ENCODE measurements at places on chromosomes 7 and 10. TPM values are rescaled to one million over a fixed set of nuclear protein-coding genes. Genes with fewer than 3 reads are reported as not detected.

Gene CRYGN
- 1.5 TPM for polyA plus RNA-seq

Gene TRIM73
- 0.96 TPM for polyA plus RNA-seq

Gene PTN
- 39.4 TPM for polyA plus RNA-seq

Gene SSC4D
- polyA plus RNA-seq: 9.7 TPM

Gene INMT
- polyA plus RNA-seq: 0.38 TPM

Gene OR13A1
- polyA plus RNA-seq: 0.21 TPM

Gene THNSL1
- 2.6 TPM for polyA plus RNA-seq

Gene H2BK1
- polyA plus RNA-seq: not detected

Gene STEAP2
- polyA plus RNA-seq: 13.1 TPM

Gene MBLAC1
- polyA plus RNA-seq: 2.4 TPM

Gene SYT15B
- 0.08 TPM for polyA plus RNA-seq

Gene ITGA8
- polyA plus RNA-seq: not detected

Gene TMEM229A
- 0.94 TPM for polyA plus RNA-seq

DNA sequence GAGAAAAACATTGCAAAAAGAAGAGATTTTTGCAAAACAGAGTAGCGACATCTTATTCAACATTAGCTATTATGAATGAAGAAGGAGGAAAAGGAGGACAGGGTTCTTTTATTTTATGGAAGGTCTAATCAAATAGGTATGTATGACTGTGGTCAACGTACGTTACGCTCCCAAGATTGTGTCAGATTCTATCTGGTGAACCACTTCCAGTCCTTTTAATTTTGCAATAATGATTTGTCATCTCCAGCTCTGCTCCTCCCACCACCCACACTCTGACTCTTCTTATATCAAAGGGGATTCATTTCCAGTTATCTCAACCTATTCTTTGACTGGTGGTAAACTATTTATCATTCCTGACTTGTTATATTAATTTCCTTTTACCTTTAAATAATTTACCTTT lies 259.9 kb downstream of the CACNA2D1 start:
- H3K4me3 ChIP-seq: no peak overlapping the region
- no peaks in the 10 kb centered on the region for H3K36me3 ChIP-seq
- H3K4me1 ChIP-seq: peaks cover 17% of the 10 kb centered on the region
- no peak overlapping the region for H3K27ac ChIP-seq
- H3K27me3 ChIP-seq: no peaks in the 10 kb centered on the region

DNA sequence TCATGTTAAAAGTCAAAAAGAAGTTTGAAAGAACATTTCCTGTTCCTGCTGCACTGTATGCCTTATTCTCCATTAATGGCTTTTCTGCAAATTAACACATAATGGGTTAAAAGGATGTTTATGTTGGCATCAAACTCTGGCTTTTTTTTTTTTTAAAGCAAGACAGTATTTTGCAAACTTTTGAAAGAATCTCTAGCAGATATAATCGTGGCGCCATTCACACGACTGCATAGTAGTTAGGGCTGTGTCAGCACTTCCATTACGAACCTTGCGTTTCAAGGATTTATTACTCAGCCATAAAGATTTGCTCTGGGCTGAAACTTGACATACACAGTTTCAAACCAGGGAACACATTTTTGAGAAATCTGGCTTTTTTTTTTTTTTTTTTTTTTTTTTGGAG lies 207.8 kb downstream of the DYNC1I1 start:
- H3K4me3 ChIP-seq: no peak overlapping the region
- no peak overlapping the region for H3K27ac ChIP-seq
- no peaks in the 10 kb centered on the region for H3K27me3 ChIP-seq
- no peak for DNase-seq
- no peaks in the 10 kb centered on the region for H3K36me3 ChIP-seq

DNA sequence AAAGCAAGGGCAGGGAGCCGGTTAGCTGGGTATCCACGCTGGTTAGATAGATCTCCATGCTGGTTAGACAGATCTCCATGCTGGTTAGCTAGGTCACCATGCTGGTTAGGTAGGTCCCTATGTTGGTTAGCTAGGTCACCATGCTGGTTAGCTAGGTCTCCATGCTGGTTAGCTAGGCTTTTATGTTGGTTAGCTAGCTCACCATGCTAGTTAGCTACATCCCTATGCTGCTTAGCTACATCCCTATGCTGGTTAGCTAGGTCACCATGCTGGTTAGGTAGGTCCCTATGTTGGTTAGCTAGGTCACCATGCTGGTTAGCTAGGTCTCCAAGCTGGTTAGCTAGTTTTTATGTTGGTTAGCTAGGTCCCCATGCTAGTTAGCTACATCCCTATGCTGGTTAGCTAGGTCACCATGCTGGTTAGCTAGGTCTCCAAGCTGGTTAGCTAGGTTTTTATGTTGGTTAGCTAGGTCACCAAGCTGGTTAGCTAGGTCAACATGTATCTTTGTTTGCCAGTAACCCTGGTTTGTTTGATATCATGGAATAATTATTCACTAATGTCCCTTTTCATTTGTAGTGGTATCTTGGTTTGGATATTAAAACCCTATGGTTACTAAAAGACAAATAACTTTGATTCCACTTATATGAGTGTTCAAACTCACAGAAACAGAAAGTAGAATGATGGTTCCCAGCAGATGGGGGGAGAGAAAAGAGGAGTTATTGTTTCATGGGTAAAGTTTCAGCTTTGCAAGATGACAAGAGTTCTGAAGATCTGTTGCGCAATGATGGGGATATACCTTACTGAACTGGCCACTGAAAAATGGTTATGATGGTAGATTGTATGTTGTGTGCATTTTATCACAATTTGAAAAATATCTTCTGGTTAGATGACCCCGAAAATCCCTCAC lies 136.2 kb downstream of the PRPF18 start:
- 0 out of 2 replicates have a peak, but pooled peaks cover 2% of the 10 kb centered on the region for H3K4me1 ChIP-seq
- no peak for DNase-seq
- no peaks in the 10 kb centered on the region for H3K27me3 ChIP-seq
- H3K36me3 ChIP-seq: no peaks in the 10 kb centered on the region
- no peak overlapping the region for H3K4me3 ChIP-seq

DNA sequence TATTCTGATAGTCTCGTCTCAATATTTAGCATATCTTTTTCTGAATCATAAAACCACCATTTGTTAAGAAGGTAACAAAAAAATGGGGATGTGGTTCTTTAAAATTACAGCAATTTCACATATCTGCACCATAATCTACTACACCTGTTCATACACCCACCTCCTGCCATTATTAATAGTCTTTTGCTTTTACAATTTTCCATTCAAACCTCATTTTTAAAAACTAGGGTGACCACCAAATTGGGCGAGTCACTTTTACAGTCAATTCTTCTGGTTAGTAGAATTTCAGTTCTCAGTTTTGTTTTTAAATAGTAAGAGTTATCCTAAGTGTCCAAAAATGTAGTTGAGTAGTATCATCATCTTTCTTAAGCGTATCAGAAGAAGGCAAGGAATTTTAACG lies 48.4 kb upstream of the GSAP start:
- H3K4me3 ChIP-seq: no peak overlapping the region
- H3K27me3 ChIP-seq: no peaks in the 10 kb centered on the region
- no peaks in the 10 kb centered on the region for H3K4me1 ChIP-seq
- no peaks in the 10 kb centered on the region for H3K36me3 ChIP-seq
- no peak overlapping the region for H3K27ac ChIP-seq
- no peak for DNase-seq

DNA sequence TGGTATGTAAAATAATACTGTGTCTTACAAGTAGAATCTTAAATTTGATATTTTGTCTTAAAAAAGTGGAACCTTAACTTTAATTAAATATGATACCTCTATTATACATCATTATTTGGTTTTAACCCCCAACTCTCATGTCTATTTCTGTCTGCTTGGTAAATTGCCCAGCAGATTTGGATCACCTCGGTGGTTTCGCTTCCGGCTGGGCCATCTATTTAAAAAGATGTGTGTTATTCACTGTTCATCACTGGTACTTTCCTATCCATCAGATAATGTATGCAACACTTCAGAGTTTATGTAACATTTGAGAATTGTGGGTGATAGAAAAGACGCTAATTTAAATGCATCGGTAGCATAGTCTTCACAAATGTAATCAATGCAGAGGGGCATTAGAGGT lies 119.7 kb downstream of the SND1 start:
- DNase-seq: no peak
- no peak overlapping the region for H3K27ac ChIP-seq
- H3K36me3 ChIP-seq: no peaks in the 10 kb centered on the region

- H3K4me3 ChIP-seq: no peak overlapping the region
Measured at GRCh38 chr7:94763268-94763667, 107.3 kb upstream of the SGCE start.

- peaks cover 11% of the 10 kb centered on the region for H3K4me1 ChIP-seq
- no peak for DNase-seq
- H3K4me3 ChIP-seq: no peak overlapping the region
- no peaks in the 10 kb centered on the region for H3K36me3 ChIP-seq
- no peak overlapping the region for H3K27ac ChIP-seq
- no peaks in the 10 kb centered on the region for H3K27me3 ChIP-seq
Measured at GRCh38 chr10:89283025-89283935, 18.6 kb upstream of the IFIT2 start.

- H3K4me3 ChIP-seq: no peak overlapping the region
- no peaks in the 10 kb centered on the region for H3K27me3 ChIP-seq
- H3K27ac ChIP-seq: no peak overlapping the region
- peaks cover 23% of the 10 kb centered on the region for H3K4me1 ChIP-seq
- no peak for DNase-seq
Measured at GRCh38 chr7:85292908-85293576, 106.2 kb upstream of the SEMA3D start.

DNA sequence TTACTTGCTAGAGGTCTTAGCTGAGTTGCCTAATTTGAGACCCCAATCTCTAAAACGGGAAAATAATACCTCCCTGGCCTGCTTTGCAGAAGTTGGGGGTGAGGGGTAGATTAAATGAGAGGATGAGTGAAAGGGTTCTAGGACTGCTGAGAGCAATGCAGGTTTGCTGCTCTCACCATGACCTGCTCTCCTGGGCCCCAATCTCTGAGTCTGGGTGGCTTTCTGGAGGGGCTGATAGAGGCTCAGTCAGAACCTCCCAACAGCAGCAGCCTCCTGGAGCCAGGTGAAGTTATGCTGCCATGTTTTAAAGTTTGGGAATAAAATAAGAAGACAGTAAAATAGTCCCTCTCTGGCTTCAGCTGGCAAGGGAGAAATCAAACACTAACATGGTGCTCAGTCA lies 7.3 kb downstream of the UROS start:
- no peak overlapping the region for H3K27ac ChIP-seq
- H3K36me3 ChIP-seq: no peaks in the 10 kb centered on the region
- H3K4me3 ChIP-seq: no peak overlapping the region

GRCh38 chr10:4131407-4132215 lies 346.6 kb upstream of the KLF6 start:
- no peaks in the 10 kb centered on the region for H3K36me3 ChIP-seq
- H3K4me1 ChIP-seq: peaks cover 4% of the 10 kb centered on the region
- no peaks in the 10 kb centered on the region for H3K27me3 ChIP-seq
- H3K27ac ChIP-seq: no peak overlapping the region
- no peak for DNase-seq

DNA sequence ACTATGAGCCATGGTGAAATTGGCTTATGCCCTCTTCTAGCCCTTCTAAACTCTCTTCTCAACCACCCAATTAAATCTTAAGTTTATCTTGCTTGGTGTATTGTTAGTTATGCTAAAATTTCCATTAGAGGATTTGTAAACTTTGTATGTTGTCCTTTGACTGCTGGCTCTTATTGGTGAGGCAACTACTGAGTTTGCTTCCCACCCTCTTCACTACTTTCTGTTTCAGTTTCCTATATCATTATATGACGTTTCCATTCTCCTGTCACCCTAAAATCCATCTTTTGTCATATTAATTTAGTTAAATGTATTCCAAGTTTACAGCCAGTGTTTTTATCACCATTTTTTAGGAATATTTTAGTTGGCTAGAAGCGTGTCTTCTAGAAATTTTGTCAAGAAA lies 80.9 kb upstream of the VWC2 start:
- H3K27me3 ChIP-seq: no peaks in the 10 kb centered on the region
- H3K27ac ChIP-seq: no peak overlapping the region
- H3K4me3 ChIP-seq: no peak overlapping the region

DNA sequence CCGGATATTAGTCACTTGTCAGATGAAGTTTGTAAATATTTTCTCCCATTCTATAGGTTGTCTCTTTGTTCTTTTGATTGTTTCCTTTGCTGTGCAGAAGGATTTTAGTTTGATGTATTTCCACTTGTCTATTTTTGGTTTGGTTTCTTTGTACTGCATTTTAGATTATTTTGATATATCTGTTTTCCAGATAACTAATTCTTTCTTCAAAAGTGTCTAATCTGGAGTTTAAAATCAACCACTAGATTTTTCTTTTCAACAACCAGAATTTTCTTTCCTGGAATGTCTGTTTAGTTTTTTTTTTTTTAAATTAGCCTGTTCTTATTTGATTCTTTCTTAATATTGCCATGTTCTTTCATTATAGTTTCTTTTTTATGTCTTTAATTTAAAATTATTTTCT lies 116.8 kb upstream of the INHBA start:
- 0 out of 2 replicates have a peak, but pooled peaks cover 5% of the 10 kb centered on the region for H3K4me1 ChIP-seq
- H3K27me3 ChIP-seq: no peaks in the 10 kb centered on the region
- H3K36me3 ChIP-seq: no peaks in the 10 kb centered on the region
- DNase-seq: no peak
- no peak overlapping the region for H3K4me3 ChIP-seq
- no peak overlapping the region for H3K27ac ChIP-seq

DNA sequence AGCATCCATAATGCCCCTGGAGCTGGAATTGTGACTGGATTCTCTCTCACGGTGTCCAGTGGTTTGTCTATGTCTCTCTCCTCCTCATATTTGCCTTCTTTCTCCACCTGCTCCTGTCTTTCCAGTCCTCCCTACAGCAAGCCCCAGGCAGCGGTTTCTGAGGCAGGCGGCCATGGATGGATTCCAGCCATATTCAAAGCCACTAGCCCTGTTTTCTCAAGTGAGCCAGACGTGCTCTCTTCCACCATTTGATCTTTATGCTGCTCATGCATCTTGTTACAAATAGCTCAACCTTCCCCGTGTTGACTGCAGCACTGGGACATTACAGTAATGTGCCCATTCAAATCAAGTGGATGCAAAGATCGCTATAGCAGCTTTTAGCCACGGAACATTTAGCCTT lies 387.2 kb upstream of the PODXL start:
- DNase-seq: no peak
- H3K27me3 ChIP-seq: peaks cover 11% of the 10 kb centered on the region
- H3K27ac ChIP-seq: no peak overlapping the region
- H3K36me3 ChIP-seq: no peaks in the 10 kb centered on the region
- H3K4me3 ChIP-seq: no peak overlapping the region
- H3K4me1 ChIP-seq: no peaks in the 10 kb centered on the region
